ENCODE measurements at places on chromosomes 7 and 10. TPM values are rescaled to one million over a fixed set of nuclear protein-coding genes. Genes with fewer than 3 reads are reported as not detected.

Gene SEMA3A
- 187 TPM for total RNA-seq

Gene GPNMB
- under 0.01 TPM for total RNA-seq

Gene DNAJC12
- total RNA-seq, result 2.3 TPM

Gene FASTK
- 41.9 TPM for total RNA-seq

Gene MASTL
- 18.1 TPM for total RNA-seq

Gene TSPAN33
- 0.36 TPM for total RNA-seq

Gene ZNF365
- total RNA-seq, result 2.5 TPM

Gene TWIST1
- 18.6 TPM for total RNA-seq

Gene PLEKHS1
- total RNA-seq, result not detected

Gene MSMB
- not detected for total RNA-seq

Gene PRR15
- total RNA-seq, result not detected

Gene TET1
- total RNA-seq, result 4.3 TPM

Gene TRPV6
- total RNA-seq, result not detected

Gene SPDYE9
- not detected for total RNA-seq

Gene STK17A
- total RNA-seq, result 81.9 TPM

All from IMR-90 (cell line).